Glutamatergic neuron (in vitro differentiated cells): ENCODE measurements at places on chromosomes 3 and 15.

DNA sequence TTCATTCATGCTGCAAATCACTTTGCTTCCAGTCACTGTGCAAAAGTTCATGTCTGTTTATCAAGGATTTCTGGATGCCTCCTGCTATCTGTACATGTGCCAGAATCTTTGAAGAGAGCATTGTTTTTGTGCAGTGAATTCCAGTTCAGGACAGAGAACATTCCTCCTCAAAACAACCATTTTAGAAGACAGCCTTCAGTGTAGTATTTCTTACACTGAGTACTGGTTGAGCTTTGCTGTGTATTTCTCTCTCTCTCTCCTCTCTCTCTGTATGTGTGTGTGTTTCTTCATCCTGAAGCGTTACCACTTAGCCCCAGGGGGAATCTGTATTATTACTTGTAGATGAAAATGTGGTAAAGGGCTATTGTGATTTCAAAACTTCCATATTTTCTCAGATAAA, 123.8 kb upstream of the CHL1 start:
- no peak for DNase-seq

DNA sequence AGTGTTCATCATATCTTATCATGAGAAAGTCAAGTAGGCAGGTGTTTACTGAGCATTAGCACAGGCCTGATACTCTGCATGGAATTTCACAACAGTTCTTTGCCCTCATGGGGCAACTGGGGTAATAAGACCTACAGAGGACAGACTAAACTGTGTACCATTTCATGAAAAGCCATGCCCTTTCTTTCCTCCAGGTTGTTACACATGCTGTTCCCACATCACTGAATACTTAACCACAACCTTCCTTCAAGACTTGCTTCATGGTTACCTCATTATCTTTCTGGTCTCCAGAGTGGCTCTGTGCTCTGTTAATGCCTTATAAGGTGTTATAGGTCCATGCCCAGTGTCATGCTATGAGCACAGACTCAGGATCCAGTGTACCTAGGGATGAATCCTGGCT, 28.2 kb upstream of the RSL24D1 start:
- no peak for DNase-seq

- no peak for DNase-seq
Observed at GRCh38 chr3:72044231-72044855, 259.4 kb upstream of the PROK2 start.

- no peak for DNase-seq
Observed at GRCh38 chr3:188796122-188796631, 375.6 kb upstream of the TPRG1 start.

- DNase-seq, result no peak
Observed at GRCh38 chr3:173945170-173945569, 547.6 kb downstream of the NLGN1 start.

DNA sequence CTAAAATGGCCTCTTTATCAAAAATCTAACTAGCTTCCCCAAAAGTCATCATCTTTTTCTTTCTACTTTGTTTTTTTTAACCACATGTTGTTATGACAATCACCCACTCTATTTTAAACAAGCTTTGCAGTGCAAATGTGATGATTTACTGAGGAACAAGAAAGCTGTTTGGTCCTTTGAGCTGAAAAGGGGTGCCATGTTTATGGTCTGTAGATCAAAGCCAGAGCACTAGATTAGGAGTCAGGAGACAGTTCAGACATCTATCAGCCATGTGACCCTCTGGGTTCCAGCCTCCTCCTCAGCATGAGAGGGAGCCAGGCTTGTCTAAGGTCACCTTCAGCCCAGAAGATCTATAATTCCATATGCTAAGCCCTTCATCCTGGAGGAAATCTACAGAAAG, 65.9 kb downstream of the RPL22L1 start:
- DNase-seq, result no peak

DNA sequence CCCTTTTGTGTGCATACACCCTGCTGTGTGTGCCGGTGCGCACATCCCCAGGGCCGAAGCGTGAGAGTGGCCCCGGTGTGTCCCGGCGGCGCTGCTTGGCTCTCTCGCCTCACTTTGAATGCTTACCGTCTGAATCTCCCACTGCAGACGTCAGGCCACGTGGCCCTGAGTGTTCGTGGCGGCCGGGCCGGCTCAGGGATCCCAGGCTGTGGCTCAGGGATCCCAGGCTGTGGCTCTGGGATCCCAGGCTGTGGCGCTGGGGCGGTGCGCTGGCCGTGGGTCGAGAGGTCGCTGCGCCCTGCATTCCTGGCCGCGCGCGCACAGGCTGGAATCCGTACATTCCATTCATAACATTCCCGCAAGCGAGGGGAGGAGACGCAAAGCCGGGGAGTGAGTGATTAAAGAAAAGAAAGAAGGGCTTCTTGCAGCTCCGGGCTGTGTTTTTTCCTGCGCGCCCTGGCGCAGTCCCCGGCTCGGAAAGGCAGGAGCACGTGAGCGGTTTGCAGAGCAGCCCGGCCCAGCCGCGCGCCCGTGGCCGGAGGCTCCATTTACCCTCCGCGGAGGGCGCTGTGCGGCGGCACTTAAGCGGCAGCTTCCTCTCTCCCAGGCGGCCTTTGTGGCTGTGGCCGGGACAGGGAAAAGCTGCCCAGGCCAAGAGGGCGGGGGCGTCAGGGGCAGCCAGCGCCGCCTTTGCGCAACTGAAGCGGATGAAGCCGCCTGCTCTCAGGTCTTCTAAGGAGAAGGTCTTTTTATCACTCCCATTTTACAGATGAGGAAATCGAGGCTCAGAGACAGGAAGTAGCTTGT, 87.0 kb upstream of the ALDH1L1 start:
- DNase-seq, result peak; percentile 76

- DNase-seq, result peak; percentile 22
Observed at GRCh38 chr3:25468866-25469319, 40.8 kb downstream of the RARB start.

- no peak for DNase-seq
Observed at GRCh38 chr3:165133188-165133899, 55.0 kb upstream of the SI start.

DNA sequence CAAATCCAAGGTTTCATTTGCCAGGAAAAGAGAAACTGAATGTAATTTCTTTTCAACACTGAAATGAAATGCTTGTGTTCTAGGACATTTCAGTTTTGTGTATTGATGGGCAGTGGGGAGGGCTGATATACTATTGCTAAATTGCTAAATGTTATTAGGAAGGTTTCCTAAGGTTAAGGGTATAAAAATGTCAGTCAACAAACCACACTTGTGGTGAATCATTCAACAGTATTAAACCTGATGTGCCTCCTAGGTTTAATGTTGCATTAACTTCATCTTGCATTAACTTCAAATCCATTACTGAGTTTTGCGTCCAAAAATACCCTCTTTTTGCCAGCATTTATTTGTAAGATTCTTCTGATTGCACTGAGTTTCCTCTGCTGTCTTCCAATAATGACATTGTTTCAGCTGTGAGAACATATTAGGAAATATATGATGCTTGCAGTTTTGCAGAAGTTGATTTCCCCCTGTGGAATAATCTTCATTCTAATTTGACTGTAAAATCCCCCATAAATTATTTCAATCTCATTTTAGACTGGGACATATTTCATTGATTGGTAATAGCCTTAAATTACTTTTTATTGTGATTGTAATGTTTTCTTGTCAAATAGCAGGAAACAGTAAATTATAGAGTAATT, 758.3 kb downstream of the GBE1 start:
- no peak for DNase-seq

GRCh38 chr15:89492111-89492641, 4.2 kb downstream of the RHCG start:
- DNase-seq, result peak; percentile 53
